ENCODE measurements at places on chromosomes 6 and 20. TPM values are rescaled to one million over a fixed set of nuclear protein-coding genes. Genes with fewer than 3 reads are reported as not detected.

GRCh38 chr6:30163090-30163917 is at the start of gene TRIM15:
Gene TRIM15 (plus strand): TSS chr6:30163546. CDS start chr6:30163685, 139 bp downstream.
- no peak within 1 kb of the TSS for H3K4me3 ChIP-seq
- H3K27me3 ChIP-seq = peaks cover 2% of the 10 kb centered on the region
- no peaks in the 10 kb centered on the region for H3K4me1 ChIP-seq
- no peak within 1 kb of the TSS for H3K27ac ChIP-seq

- H3K27me3 ChIP-seq = no peaks in the 10 kb centered on the region
- DNase-seq = no peak
- no peaks in the 10 kb centered on the region for H3K4me1 ChIP-seq
- no peak overlapping the region for H3K27ac ChIP-seq
These were observed 122.4 kb downstream of the IPCEF1 start for GRCh38 chr6:154234019-154234772.

DNA sequence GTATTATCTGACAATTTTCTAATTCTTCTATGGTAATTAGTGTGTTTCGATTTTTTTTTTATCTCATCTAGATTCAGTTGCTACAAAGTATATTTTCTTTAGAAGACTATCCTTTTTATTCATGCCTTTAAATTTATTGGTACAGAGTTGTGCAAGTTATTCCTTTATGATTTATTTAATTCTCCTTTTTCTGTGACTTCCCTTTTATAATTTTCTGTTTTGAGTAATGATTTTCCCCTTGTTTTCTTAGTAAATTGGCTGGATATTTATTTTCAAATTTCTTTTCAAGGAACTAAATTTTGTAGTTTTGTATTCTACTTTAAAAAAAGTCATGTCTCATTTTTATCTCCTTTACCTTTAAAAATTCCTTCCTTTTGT is 2.4 kb upstream of the IL22RA2 start:
- no peaks in the 10 kb centered on the region for H3K4me1 ChIP-seq
- H3K36me3 ChIP-seq = no peaks in the 10 kb centered on the region
- no peaks in the 10 kb centered on the region for H3K27me3 ChIP-seq
- no peak overlapping the region for H3K4me3 ChIP-seq

DNA sequence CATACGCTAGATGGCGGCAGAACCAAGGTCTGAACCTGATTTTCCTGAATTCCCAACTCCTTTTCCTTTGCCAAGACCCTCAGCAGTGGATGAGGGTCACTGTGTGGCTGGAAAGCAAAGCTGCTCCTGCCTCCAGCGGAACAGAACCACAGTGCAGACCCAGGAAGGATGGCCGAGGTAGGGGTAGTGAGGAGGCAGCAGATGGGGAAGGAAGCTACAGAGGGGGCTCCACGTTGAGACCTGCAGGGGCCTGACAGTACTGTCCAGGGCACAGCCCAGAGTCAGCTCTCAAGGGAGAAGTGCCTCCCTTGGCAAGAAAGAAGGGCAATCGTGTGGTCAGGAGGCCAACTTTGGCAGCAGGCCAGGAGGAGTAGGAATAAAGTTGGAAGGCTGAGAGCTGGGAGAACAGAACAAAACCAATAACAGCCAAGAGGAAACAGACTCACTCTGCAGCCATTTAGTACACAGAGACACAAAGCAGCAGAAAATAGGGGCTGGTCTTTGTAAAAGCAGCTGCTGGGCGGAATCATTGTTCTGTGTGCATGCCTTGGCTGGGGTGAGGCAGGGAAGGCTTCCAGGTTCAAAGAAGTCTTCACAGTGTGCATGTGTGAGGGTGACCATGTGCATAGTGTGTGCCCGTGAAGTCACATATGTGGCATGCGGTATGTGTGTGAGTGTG is 3.1 kb downstream of the GABRR2 start:
- peak; percentile 59 for DNase-seq
- no peaks in the 10 kb centered on the region for H3K27me3 ChIP-seq

DNA sequence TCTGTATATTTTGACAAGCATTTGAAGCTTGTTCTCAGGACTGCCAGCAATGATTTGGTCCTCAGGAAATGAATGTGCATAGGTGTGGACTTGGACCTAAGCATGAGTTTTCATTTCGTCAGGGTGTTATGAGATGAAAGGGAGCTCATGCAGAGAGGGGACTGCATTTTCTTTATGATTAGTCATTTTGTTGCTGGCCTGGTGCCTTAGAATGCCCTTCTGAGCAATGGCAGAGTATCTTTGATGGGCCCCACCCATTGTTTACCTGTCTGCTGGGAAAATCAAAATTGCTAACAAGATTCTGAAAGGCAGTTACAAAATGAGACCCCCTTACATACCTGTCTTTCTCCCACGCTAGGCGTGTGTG is 51.5 kb upstream of the MTHFD1L start:
- H3K27me3 ChIP-seq = no peaks in the 10 kb centered on the region
- no peak overlapping the region for H3K4me3 ChIP-seq
- DNase-seq = no peak
- H3K36me3 ChIP-seq = no peaks in the 10 kb centered on the region
- H3K4me1 ChIP-seq = no peaks in the 10 kb centered on the region
- no peak overlapping the region for H3K27ac ChIP-seq

DNA sequence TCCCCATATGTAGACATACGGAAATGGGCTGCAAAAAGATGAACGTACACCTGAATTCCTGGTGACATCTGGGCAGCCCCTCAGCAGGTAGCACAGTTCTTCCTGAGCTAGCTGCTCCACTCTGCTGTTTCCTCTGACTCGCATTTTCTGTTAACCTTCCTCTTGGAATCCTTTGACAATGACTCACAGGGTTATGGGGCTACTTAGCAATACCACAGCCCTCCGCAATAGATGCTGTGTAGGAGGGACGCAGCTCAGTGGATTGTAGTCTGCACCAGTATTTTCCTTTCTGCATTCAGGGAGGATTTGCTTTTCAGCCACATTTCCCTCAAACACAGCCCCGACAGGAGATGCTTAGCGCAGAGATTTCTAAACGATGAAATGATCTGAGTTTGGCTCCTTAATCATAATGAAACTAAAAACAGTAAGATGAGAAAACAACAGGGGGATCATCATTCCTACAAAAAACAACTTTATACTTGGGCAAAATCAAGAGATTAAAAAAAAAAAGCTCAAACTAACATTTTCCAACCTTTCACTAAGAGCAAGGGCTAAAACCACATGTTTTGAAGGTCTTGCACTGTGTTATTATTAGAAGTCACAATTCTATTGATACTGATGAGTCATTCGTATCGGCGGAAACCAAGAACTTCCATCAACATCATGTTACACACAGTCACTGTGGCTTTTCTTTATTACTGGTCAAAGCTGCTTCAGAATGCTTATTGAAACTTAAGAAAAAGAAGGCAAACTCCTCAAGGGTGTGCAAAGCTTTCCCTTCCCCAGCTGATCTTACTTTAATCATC is 12.2 kb downstream of the BACH2 start:
- H3K27me3 ChIP-seq = no peaks in the 10 kb centered on the region
- H3K4me1 ChIP-seq = no peaks in the 10 kb centered on the region
- peak overlapping the region; percentile 16 for H3K27ac ChIP-seq
- no peak for DNase-seq
- H3K36me3 ChIP-seq = no peaks in the 10 kb centered on the region

DNA sequence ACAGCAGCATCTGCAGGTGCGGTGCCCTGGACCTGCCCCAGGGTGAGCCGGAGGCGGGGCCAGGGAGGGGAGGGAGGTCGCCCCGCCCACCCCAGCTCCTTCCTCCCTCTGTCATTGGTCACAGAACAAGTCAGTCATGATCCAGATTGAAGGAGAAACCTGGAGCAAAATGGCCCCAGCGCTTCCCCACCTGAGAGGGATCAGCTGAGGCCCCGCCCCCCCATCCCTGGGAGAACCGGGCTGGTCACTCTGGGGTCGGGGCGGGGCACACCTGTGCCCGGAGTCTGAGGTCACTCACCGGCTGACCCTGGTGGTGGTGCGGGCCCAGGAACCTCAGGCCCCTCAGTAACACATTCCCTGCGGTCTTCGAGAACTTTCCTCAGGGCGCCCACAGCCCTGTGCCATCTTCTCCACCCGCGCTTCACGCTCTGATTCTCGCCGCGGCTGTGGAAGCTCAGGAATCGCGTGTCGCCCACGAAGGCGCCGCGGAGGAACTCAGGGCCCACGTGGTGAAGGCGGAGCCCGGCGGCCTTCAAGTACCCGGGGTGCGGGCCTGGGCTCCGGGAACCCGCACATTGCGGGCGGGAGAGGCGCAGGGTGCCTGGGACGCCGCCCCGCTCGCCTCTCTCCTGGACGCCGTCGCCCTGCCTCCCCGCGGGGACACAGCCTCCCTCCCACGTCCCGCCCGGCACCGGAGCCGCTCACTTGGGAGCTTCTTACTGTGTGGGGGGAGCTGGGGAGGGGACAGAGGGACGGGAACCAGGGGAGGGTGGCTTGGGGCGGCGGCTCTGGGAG is 36.4 kb upstream of the HLA-C start:
- H3K36me3 ChIP-seq = no peaks in the 10 kb centered on the region
- no peaks in the 10 kb centered on the region for H3K27me3 ChIP-seq
- no peak overlapping the region for H3K27ac ChIP-seq
- DNase-seq = peak; percentile 76
- H3K4me1 ChIP-seq = no peaks in the 10 kb centered on the region

DNA sequence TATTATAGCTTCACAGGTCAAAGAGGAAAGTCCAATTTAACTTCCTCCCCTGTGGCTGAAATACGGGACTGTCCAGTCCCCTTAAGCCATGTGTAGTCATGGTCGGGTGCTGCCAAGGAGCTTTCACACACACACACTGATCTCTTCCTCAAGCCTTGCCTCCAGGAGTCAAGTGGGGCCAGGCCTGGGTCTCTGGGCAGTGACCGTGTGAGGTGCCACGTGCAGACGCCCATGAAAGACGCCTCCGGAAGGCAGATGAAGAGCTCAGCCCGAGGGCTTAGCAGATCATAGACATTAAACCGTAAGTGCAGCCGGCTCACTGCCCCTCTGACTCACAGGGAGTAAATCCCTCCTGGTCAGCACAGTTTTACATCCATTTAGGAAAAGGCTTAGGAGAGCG is 4.2 kb downstream of the GABRR2 start:
- H3K4me1 ChIP-seq = peaks cover 3% of the 10 kb centered on the region
- no peak overlapping the region for H3K27ac ChIP-seq
- no peaks in the 10 kb centered on the region for H3K27me3 ChIP-seq
- DNase-seq = no peak
- no peak overlapping the region for H3K4me3 ChIP-seq
- no peaks in the 10 kb centered on the region for H3K36me3 ChIP-seq

GRCh38 chr6:110476046-110476849 is at the start of gene SLC22A16:
Gene SLC22A16 (minus strand): TSS chr6:110476613. CDS start chr6:110476574, 39 bp downstream.
- no peaks in the 10 kb centered on the region for H3K4me1 ChIP-seq
- DNase-seq = no peak
- H3K27ac ChIP-seq = no peak within 1 kb of the TSS

DNA sequence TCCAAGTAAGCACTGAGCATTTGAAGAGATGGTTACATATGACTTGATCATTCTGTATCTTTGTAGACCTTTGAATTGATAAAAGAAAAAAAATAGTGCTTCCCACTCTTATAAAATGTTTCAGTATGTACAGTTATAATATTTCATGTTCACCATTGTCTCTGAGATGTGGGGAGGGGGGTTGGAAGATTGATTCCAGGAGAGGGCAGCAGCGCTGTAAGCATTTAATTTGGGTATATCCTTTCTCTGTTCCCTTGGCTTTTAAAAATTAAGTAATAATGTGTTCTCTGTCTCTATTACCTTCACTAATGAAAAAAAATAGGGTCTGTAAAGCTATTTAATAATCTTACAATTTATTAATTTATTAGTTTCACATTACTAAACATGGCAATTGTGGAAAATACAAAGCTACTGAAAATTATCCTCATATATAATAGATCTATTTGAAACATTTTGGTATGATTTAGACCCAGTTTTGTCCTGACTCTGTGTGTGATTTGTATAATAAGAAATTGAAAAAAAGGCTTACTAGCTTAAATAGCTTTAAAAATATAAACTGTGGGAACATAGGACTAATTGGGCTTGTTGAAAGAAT is 341.2 kb downstream of the CDKAL1 start:
- H3K4me3 ChIP-seq = no peak overlapping the region
- H3K27ac ChIP-seq = no peak overlapping the region
- no peaks in the 10 kb centered on the region for H3K36me3 ChIP-seq
- H3K4me1 ChIP-seq = no peaks in the 10 kb centered on the region
- peak; percentile 6 for DNase-seq
- H3K27me3 ChIP-seq = no peaks in the 10 kb centered on the region

DNA sequence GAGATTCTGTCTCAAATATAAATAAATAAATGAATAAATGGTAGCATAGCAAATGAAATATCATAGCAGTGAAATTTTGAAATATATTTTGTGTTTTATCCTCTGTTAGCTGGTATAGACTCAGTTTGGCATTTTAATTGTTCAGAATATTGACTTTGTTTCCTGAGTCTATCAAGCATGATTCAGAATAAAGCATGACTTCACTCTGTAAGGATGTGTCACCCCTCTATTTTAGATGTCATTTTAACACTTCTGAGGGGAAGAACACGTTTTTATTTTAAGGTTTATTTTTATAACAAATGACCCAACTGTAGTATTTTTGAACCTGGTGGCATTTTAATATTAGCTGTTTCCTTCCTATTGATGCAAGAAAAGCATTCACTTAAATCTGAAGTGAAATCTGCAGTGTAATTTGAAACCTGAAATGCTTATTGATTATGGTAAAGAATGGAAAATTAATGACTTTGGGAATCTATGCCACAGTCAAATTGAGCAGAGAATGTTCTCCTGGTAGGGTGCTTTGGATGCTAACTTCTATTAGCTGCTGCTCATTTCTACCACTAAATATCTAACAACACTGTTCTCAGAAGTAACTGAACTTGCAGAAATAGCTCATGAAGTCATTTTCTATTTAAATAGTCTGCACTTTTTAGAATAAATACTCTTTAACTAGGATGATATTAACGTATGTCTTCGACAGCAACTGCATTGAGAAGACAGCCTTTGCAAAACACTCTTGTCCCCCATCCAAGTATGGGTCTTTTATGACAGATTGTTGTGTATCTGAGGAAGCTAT is 114.2 kb downstream of the SOX4 start:
- H3K27ac ChIP-seq = no peak overlapping the region
- H3K4me3 ChIP-seq = no peak overlapping the region
- no peaks in the 10 kb centered on the region for H3K36me3 ChIP-seq
- H3K27me3 ChIP-seq = no peaks in the 10 kb centered on the region
- no peaks in the 10 kb centered on the region for H3K4me1 ChIP-seq
- DNase-seq = no peak

- no peak overlapping the region for H3K4me3 ChIP-seq
- H3K4me1 ChIP-seq = no peaks in the 10 kb centered on the region
- no peak for DNase-seq
- H3K36me3 ChIP-seq = no peaks in the 10 kb centered on the region
- H3K27me3 ChIP-seq = no peaks in the 10 kb centered on the region
- H3K27ac ChIP-seq = no peak overlapping the region
These were observed 1.2 kb downstream of the TSBP1 start for GRCh38 chr6:32370505-32370904.

- no peaks in the 10 kb centered on the region for H3K27me3 ChIP-seq
- no peak for DNase-seq
- H3K4me3 ChIP-seq = peak overlapping the region; percentile 79
- peaks cover under 1% of the 10 kb centered on the region for H3K36me3 ChIP-seq
- H3K27ac ChIP-seq = peak overlapping the region; percentile 86
These were observed 714 bp upstream of the RTEL1 start for GRCh38 chr20:63657260-63657936.

GRCh38 chr20:52166150-52166549 is 25.4 kb downstream of the ZFP64 start:
- H3K4me3 ChIP-seq = no peak overlapping the region
- DNase-seq = no peak
- no peak overlapping the region for H3K27ac ChIP-seq
- H3K27me3 ChIP-seq = no peaks in the 10 kb centered on the region
- peaks cover 3% of the 10 kb centered on the region for H3K36me3 ChIP-seq

ABHD16B gene
- not detected for total RNA-seq

NKAIN4 gene
- total RNA-seq = not detected

HLA-DQB1 gene
- total RNA-seq = 1.0 TPM

MOG gene
- total RNA-seq = not detected

ZSCAN31 gene
- 13.7 TPM for total RNA-seq

HLA-DRB1 gene
- 22.1 TPM for total RNA-seq

TNXB gene
- 29.1 TPM for total RNA-seq

RAET1L gene
- not detected for total RNA-seq

PCIF1 gene
- 54.9 TPM for total RNA-seq
